ENCODE measurements at places on chromosomes 2 and 18. TPM values are rescaled to one million over a fixed set of nuclear protein-coding genes. Genes with fewer than 3 reads are reported as not detected.

DNA sequence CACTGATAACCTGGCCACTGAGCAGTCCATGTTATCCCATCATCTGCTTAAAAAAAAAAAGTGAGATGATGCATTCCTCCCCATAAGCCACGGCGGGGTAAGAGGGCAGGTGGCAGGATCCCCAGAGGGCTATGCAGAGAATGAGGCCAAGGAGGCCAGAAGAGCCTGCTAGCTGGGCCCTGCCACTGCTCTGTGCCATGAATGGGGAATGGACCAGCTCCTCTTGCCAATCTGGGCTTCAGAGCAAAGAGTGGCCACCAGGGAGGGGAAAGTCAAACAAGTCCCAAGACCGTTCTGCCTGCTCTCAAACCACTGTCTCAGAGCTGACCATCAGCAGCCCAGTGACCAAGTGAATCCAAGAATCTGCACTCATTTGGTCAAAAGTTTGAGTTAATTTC, 202.4 kb downstream of the TWIST2 start:
- H3K27me3 ChIP-seq = no peaks in the 10 kb centered on the region
- no peak overlapping the region for H3K4me3 ChIP-seq
- no peak overlapping the region for H3K27ac ChIP-seq

GRCh38 chr2:1606421-1607235, 137.7 kb downstream of the PXDN start:
- peaks cover 50% of the 10 kb centered on the region for H3K4me1 ChIP-seq
- H3K27me3 ChIP-seq = peaks cover 6% of the 10 kb centered on the region
- H3K27ac ChIP-seq = no peak overlapping the region
- no peak overlapping the region for H3K4me3 ChIP-seq
- DNase-seq = peak; percentile 58

GRCh38 chr2:162258169-162258568, 14.9 kb upstream of the FAP start:
- H3K27me3 ChIP-seq = no peaks in the 10 kb centered on the region
- DNase-seq = no peak
- no peak overlapping the region for H3K4me3 ChIP-seq
- H3K36me3 ChIP-seq = no peaks in the 10 kb centered on the region
- no peak overlapping the region for H3K27ac ChIP-seq

DNA sequence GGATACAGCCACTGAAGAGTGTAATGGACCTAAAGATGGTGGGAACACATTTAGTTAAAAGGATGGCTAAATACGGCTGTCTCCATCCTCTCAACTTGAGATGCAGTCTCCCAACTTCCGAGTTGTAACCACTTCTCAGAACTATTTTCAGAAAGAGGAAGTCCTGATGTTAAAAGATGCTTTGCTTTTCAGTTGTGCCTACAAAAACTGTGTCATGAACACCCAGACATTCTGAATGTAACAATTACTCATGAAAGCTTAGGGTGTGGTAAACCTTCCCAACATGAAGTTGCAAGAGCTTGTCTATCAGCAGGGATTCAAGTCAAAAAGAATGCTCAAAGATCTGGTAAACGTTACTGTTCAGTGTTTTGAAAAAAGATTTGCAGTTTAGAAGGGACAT, 147.9 kb downstream of the DOCK10 start:
- peaks cover 25% of the 10 kb centered on the region for H3K4me1 ChIP-seq
- peak overlapping the region; percentile 74 for H3K27ac ChIP-seq
- DNase-seq = peak; percentile 75
- no peaks in the 10 kb centered on the region for H3K36me3 ChIP-seq
- H3K4me3 ChIP-seq = no peak overlapping the region

- no peaks in the 10 kb centered on the region for H3K36me3 ChIP-seq
- H3K27ac ChIP-seq = no peak overlapping the region
- no peaks in the 10 kb centered on the region for H3K27me3 ChIP-seq
- DNase-seq = no peak
Observed at GRCh38 chr2:39304200-39304599, 60.4 kb upstream of the CDKL4 start.

DNA sequence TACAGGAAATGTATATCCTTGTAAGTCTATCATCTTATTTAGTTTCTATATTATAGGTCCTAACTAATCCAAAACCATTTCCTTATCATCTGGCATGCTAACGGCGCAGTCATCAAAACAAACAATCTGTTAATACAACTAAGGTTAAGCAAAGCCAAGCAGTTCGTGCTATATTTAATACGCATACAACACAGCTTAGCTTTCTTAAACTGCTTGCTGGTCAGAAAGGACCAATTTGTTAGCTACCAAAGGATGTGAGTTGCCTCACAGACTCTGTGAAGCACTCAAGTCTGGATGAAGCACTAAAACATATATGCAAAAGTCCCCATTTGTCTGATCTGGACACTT, 67.0 kb downstream of the ZEB2 start:
- DNase-seq = no peak
- peaks cover 4% of the 10 kb centered on the region for H3K36me3 ChIP-seq
- no peaks in the 10 kb centered on the region for H3K27me3 ChIP-seq
- no peak overlapping the region for H3K27ac ChIP-seq
- peaks cover 62% of the 10 kb centered on the region for H3K4me1 ChIP-seq

- no peaks in the 10 kb centered on the region for H3K27me3 ChIP-seq
- H3K4me3 ChIP-seq = no peak overlapping the region
- no peak overlapping the region for H3K27ac ChIP-seq
- DNase-seq = no peak
- no peaks in the 10 kb centered on the region for H3K4me1 ChIP-seq
Observed at GRCh38 chr18:49890041-49890440, 76.7 kb upstream of the ACAA2 start.

DNA sequence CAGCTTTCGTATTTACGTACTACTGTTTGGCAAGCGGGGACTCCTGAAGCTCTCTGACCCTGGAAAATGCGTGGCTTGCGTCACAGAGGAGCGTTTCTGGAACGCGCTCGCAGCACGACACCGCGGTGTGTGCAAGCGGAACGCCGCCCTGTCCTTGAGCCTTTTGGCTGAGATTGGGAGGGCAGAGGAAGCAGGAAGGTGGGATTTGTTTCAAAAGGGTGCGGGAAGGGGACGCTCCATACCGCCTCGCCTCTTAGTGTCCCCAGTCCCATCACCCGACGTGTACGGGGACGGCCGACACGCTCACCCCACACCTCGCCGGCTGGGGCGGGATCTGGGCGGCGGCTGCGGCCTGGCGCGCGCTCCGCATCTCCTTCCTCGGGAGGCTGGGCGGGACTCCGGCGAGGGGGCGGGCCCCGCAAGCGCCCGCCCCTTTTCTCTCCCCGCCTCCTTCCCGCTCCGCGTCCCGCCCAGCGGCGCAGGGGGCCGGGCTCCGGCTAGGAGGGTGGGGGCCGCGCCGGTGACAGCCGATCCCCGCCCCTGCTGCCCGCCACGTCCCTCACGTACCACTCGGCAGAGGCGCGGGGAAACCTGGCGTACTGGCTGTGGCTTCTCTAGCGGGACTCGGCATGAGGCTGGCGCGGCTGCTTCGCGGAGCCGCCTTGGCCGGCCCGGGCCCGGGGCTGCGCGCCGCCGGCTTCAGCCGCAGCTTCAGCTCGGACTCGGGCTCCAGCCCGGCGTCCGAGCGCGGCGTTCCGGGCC, at the start of gene PDK1:
TSS of gene PDK1 (plus strand) at position 569 of the 762 bp plus-strand sequence. CDS start at position 630, 61 bp downstream.
- no peaks in the 10 kb centered on the region for H3K36me3 ChIP-seq
- peak; percentile 94 for DNase-seq
- no peaks in the 10 kb centered on the region for H3K27me3 ChIP-seq
- H3K27ac ChIP-seq = peak within 1 kb of the TSS; percentile 92
- H3K4me1 ChIP-seq = peaks cover 20% of the 10 kb centered on the region
- peak within 1 kb of the TSS; percentile 91 for H3K4me3 ChIP-seq

- H3K27me3 ChIP-seq = no peaks in the 10 kb centered on the region
- H3K4me3 ChIP-seq = no peak overlapping the region
- no peak for DNase-seq
- no peaks in the 10 kb centered on the region for H3K36me3 ChIP-seq
Observed at GRCh38 chr18:62496262-62496661, 26.6 kb upstream of the ZCCHC2 start.

- H3K27ac ChIP-seq = no peak overlapping the region
- no peak overlapping the region for H3K4me3 ChIP-seq
- no peak for DNase-seq
Observed at GRCh38 chr2:157085522-157085921, 172.0 kb upstream of the GALNT5 start.

DNA sequence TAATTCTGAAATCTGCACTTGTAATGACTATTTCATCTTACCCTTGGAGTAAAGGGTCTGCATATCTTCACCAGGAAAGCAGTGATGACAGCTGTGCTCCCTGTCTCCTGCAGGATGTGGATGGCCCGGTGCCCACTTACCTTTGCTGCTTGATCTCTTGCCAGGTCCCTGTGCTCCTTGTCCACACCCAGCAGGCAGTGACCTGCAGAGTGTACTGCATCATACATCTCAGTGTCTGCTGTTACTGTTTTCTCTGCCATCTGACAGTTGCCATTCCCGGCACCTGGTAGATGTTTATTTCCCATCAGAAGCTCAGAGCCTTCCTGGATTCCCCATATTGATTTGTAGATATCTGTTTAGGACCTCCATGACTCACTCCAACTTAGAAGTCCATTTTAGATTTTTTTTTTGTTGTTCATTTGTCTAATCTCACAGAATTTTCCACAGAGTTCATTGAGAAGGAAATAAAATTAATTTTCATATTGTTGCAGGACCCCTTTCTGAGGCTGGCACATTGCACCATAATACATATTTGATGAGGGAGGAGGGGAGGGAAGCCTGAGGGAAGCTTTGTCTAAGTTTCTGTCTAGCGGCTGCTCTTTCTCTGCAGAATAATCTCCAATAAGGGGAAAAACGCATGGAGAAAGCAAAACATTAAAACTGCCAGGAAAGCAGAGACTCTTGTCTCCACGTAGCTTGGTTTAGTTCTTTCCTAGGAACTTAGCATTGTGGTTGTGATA, 697.5 kb upstream of the RAB6C start:
- no peak overlapping the region for H3K4me3 ChIP-seq
- no peak overlapping the region for H3K27ac ChIP-seq
- no peaks in the 10 kb centered on the region for H3K27me3 ChIP-seq
- no peaks in the 10 kb centered on the region for H3K4me1 ChIP-seq
- H3K36me3 ChIP-seq = no peaks in the 10 kb centered on the region

- peak; percentile 79 for DNase-seq
- H3K27me3 ChIP-seq = no peaks in the 10 kb centered on the region
- H3K27ac ChIP-seq = peak overlapping the region; percentile 94
- peaks cover 2% of the 10 kb centered on the region for H3K36me3 ChIP-seq
- H3K4me1 ChIP-seq = peaks cover 26% of the 10 kb centered on the region
Observed at GRCh38 chr2:219254590-219255201, 978 bp upstream of the TUBA4A start.

GRCh38 chr2:62808554-62808953, 103.0 kb downstream of the EHBP1 start:
- no peak for DNase-seq
- no peaks in the 10 kb centered on the region for H3K27me3 ChIP-seq
- no peaks in the 10 kb centered on the region for H3K36me3 ChIP-seq

- H3K27me3 ChIP-seq = no peaks in the 10 kb centered on the region
- no peak overlapping the region for H3K27ac ChIP-seq
- no peak overlapping the region for H3K4me3 ChIP-seq
- DNase-seq = no peak
Observed at GRCh38 chr2:156466739-156467405, 30.7 kb downstream of the GPD2 start.

GRCh38 chr2:10305254-10305635, 2.5 kb downstream of the HPCAL1 start:
- no peaks in the 10 kb centered on the region for H3K36me3 ChIP-seq
- H3K27ac ChIP-seq = no peak overlapping the region
- no peak overlapping the region for H3K4me3 ChIP-seq
- DNase-seq = no peak
- H3K27me3 ChIP-seq = no peaks in the 10 kb centered on the region

GRCh38 chr2:198525211-198525969, 721.0 kb downstream of the PLCL1 start:
- H3K36me3 ChIP-seq = no peaks in the 10 kb centered on the region
- H3K27me3 ChIP-seq = no peaks in the 10 kb centered on the region
- H3K27ac ChIP-seq = no peak overlapping the region
- H3K4me1 ChIP-seq = no peaks in the 10 kb centered on the region
- H3K4me3 ChIP-seq = no peak overlapping the region
- DNase-seq = no peak

GRCh38 chr18:54830866-54831265, 2.6 kb downstream of the RAB27B start:
- H3K27me3 ChIP-seq = peaks cover 9% of the 10 kb centered on the region
- H3K27ac ChIP-seq = no peak overlapping the region
- no peak for DNase-seq
- no peaks in the 10 kb centered on the region for H3K36me3 ChIP-seq

- no peaks in the 10 kb centered on the region for H3K27me3 ChIP-seq
- no peak overlapping the region for H3K27ac ChIP-seq
- H3K4me1 ChIP-seq = no peaks in the 10 kb centered on the region
- H3K36me3 ChIP-seq = no peaks in the 10 kb centered on the region
- no peak overlapping the region for H3K4me3 ChIP-seq
- no peak for DNase-seq
Observed at GRCh38 chr18:2027016-2027415, 544.3 kb downstream of the METTL4 start.

GPR45 gene
- polyA plus RNA-seq = not detected

MROH2A gene
- polyA plus RNA-seq = not detected

SERPINB3 gene
- polyA plus RNA-seq = not detected

MBOAT2 gene
- polyA plus RNA-seq = 0.24 TPM

NOL4 gene
- polyA plus RNA-seq = not detected

DHRS9 gene
- polyA plus RNA-seq = 0.94 TPM

OR6B2 gene
- not detected for polyA plus RNA-seq

OTOS gene
- polyA plus RNA-seq = not detected

FEV gene
- polyA plus RNA-seq = not detected

TMEM169 gene
- polyA plus RNA-seq = 0.75 TPM

NEU4 gene
- polyA plus RNA-seq = 1.6 TPM

MC2R gene
- not detected for polyA plus RNA-seq
